ENCODE measurements at places on chromosomes 13 and 19. TPM values are rescaled to one million over a fixed set of nuclear protein-coding genes. Genes with fewer than 3 reads are reported as not detected.

Gene VSIG10L
- total RNA-seq: 3.6 TPM

GRCh38 chr13:45733361-45733760, 31.2 kb downstream of the CBY2 start:
- ATAC-seq: no peak

DNA sequence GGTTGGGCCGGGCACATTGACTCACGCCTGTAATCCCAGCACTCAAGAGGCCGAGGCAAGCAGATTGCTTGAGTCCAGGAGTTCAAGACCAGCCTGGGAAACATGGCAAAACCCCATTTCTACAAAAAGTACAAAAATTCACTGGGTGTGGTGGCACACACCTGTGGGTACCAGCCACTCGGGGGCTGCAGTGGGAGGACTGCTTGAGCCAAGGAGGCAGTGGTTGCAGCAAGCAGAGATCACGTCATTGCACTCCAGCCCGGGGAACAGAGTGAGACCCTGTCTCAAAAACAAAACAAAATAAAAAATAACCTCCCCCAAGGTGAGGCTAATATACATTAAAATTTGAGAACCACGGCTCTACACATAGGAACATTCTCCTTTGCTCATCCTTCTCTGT, 24.9 kb downstream of the NLRP13 start:
- no peak for ATAC-seq

DNA sequence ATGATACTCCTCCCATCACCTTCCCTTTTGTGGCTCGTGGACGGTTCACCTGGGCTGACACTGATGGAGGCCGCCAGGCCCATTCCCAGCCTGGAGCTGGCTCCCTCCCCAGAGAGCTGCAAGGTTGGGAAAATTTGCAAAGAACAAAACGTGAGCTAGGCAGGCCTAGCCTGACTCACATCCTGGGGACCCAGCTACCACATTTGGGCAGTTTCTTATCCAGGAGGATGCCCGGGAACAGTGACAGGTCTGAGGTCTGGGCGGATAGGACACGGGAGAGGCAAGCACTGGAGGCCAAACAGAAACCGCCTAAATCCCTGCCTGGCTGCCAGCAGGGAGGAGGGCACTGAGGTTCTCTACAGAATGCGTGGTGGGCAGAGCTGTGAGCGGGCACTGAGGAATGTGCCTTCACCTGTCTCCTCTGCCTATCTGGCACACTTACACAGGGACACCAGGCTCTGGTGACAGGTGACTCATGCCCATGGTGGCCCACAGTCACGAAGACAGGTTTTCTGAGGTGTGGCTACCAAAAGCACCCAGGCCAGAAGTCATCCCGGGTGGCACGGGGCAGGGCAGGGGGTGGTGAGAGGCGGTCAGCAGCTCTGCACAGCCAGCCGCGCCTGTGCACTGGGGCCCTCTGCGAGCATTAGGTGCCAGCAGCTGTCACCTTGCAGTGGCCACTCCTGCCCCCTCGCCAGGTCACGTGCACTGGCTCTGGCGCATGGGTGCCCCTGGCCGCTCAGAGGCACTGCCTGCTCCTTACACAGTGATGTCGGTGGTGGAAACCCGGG, 23.2 kb downstream of the SH3GL1 start:
- ATAC-seq: no peak
